ENCODE measurements at places on chromosomes 7 and 10.

DNA sequence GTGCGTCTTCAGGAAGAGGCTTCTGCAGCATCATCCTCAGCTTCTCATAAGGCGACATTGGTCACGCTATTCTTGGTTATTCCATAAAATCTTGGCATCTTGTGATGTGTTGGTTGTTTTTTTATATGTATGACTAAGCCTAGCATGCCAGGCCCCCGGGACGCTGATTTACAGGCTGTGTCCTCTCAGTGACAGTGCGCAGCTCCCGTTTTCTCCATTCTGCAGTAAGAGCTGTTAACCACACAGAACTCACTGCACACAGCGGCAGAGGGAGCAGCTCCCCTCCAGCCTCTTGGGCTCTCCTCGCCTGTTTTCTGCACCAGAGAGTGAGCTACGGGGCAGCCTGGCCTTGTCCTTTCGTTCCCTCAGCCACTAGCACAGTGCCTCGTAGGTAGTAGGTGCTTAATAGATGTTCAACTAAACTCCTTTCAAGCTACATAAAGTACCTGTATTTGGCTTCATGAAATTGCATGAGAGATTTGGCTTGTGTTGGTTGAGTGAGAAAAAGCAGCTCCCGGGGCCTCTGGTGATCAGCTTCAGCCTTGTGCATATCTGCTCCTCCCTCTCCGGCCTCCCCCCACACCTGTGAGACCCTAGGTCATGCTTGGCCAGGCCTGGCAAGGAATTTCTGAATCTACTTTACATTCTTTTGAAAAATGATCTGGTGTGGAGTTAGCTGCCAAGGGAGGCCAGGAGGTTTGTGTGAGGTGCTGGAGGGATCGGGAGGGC is 116.2 kb downstream of the WDR37 start:
- DNase-seq, result no peak

- no peak for DNase-seq
Measured at GRCh38 chr10:127990846-127991542, 84.1 kb downstream of the PTPRE start.

DNA sequence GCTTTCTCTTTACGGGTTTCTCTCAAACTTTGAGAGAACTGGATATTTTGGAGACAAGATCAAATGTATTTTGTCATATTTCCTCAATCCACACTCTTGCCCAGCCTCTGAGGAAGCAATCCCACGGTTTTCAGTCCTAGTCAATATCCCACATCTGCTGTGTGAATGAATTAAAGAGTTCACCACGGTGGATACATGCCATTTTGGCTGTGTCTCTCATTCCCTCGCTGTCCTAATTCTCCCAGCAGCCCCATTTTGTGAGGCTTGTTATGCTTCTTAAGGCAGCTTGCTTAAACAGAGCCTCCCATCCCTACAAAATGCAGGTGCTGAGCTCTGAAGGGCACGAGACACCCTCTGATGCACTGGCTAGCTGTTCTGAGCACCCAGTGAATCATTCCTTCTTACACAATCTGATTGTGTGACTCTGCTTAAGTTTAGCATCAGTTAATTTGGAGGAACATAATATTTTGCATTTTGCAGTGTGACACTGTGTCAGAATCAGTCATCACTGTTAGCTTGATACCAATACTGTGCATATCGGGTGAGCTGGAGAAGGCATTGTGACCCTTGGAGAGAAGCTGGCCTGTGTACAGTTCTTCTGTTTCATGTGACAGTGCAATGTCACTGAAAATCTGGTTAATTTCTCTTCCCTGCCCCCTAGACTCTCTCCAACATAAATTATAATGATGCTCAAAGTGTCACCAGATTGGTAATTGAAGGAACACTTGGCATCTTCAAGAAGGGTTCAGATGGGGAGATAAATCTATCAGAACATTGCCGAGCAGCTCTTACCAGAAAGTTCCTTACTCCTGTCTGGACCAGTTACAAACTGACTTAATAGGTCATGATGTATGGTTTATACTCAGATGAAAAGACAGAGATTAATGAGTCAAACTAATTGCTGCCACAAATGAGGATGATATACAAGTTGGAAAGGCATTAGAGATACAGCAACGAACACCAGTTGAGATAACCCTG is 103.7 kb upstream of the AOAH start:
- DNase-seq, result no peak

DNA sequence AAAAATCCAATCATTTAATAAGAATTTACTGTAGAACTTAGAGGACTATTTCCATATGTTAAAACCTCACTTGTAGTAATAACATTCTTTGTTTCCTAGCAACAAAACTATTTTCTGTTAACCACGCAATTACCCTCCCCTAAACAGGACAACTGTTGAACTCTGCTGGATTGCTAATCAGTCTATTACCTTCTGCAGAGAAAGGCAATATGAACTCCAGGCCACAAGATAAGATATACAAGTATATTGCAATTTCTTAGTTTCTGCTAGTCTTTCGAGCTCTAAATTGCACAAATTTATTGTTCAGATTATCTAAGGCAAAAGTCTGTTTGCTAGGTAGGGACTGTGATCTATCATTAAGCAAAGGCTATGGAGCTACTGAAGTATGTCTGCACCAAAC is 920.1 kb upstream of the LRRN3 start:
- DNase-seq, result no peak

- no peak for DNase-seq
Measured at GRCh38 chr10:102538811-102539210, 35.0 kb downstream of the SUFU start.

GRCh38 chr7:90857603-90858002 is 261.5 kb downstream of the CDK14 start:
- DNase-seq, result no peak

DNA sequence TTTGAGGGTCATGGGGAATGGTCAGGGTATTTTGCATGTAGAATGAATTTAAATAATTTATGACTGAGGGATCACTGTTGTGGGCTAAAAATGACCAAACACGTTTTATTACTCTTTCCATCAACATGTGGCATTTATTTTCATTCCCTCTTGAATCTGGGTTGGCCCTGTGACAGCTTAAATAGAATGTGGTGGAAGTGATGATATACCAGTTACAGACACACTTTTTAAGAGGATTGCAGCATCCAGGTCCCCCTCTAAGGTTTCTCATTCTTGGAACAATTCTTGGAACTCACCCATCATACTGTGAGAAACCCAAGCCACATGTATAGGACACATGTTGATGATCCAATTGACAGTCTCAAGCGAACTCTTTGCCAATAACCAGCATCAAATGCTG is 272.4 kb downstream of the ETV1 start:
- no peak for DNase-seq

DNA sequence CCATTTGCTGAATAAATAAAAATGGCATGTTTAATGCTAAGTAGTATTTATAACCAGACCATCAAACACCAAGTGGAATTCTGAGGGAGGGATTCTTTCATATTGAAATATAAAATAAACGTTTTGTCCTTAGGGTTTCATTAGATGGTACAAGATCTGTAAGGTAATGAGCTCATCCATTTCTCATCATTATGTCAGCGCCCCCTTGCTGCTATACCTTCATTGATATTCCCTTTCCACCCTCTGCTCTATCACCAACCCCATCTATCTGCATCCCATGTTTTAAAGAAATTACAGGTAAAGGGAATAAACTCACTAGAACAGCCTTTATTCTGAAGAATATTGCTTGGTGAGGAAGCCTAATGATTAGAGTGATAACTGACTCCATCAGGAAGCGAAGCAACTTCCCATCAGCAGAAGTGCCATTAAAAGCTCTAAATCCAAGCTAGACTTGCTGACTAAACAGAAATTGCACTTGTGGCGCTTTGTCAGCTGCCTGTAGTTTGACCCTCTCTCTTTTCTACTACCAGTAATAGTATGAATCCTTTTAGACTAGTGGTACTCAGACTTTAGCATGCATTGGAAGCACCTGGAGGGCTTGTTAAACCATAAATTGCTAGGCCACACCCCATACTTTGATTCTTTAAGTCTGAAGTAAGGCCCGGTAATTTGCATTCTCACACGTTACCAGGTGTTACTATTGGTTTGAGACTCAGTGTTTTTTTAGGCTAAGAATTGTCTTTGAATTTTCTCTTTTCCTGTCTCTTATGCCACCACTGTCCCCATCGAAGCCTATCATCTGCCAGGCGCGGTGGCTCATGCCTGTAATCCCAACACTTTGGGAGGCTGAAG is 27.5 kb downstream of the ADD3 start:
- DNase-seq, result no peak

GRCh38 chr10:79946271-79947082 is 2.4 kb downstream of the SFTPD start:
- DNase-seq, result no peak

DNA sequence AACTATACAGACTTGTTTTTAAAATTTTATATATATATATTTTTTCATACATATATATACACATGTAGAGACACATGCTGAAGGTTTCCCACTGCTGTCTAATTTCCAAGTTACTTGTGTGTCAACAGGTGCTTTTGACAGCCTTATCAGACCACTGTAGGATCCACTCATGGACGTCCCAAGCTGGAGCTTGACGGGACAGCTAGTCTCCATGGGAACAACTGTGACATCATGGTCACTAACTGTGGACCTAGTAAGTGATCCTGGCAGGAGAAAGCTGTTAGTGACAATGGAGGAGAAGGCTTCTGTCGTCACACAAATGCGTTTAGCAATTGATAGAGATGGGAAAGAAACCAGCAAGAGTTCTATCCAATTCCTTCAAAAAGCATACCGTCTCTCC is 60.2 kb upstream of the DDC start:
- no peak for DNase-seq

DNA sequence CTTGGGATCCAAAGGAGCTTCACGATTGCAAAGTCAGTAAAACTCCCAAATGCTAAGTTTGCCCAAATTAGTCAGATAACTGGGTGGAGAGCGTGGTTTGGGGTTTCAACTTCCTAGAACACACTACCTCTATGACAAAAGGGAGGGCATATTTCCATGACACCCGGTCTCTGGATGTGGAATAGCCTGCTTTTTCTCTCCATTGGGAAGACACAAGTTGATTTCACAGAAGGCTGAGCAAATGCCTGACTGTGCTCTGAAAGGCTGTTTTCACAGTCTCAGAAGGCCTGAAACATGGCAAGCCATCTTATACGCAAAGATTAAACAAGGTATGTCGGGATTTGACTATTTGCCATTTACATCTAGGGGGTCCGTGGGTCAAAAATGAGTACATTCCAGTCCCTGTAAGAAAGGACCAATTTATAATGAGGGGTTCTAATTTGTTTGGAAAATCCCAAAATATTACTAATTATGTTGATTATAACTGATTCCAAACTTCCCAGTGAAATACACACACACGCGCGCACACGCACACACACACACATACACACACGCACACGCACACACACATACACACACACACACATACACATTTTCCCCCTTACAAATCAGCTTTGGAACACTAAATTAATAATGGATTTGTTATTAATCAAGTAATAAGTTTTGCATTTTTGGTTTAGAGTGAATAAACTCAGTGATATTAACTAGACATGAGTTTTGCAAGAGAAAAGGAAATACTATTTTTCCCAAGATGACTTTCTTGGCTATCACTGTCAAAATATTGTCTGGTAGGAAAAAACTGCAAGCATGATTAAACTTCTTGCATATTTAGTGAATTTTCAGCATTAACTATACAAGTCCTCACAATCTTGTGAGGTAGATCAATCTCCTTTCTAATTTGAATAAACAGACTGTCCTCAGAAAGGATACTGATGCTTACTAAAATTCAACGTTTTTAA is 105.0 kb downstream of the PRTFDC1 start:
- no peak for DNase-seq

GRCh38 chr7:54802841-54803240 is 43.8 kb upstream of the SEC61G start:
- no peak for DNase-seq

- DNase-seq, result no peak
Measured at GRCh38 chr7:145378197-145378596, 542.3 kb upstream of the TPK1 start.

DNA sequence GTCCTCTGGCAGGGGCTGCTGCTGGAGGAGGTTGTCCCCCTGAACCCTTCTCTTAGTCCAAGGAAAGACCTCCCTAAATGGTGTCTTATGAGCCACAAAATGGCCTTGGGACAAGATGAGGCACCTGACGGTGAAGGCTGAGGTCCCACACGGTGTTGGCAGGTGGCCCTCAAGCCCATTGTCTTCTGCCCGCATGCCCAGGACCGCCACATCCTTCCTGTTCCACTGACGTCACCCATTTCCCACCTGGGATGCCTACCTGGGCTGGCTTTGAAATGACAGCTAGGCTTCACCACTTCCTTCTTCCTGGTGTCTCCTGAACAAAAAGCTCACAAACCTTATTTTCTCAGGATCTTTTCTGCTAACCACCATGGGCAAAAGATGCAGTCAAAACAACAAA is 2.1 kb upstream of the DMBT1 start:
- no peak for DNase-seq

DNA sequence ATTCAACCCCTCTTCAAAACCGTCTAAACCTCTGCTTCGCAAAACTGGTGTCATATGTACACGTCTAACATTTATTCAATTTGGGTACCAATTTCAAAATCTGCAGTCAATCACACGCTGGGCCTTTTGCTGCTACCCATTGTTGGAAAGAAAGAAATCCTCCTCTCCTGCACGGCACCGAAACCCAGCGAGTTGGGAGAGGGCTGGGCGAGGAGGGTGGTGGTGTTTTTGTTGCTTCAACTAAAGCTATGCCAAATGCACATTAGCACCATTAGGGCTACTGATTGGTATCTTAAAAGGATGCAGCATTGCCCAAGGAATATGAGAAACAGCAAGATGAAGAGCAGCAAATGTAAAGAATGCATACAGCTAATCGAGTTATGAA is 7.8 kb downstream of the EBF3 start:
- no peak for DNase-seq

DNA sequence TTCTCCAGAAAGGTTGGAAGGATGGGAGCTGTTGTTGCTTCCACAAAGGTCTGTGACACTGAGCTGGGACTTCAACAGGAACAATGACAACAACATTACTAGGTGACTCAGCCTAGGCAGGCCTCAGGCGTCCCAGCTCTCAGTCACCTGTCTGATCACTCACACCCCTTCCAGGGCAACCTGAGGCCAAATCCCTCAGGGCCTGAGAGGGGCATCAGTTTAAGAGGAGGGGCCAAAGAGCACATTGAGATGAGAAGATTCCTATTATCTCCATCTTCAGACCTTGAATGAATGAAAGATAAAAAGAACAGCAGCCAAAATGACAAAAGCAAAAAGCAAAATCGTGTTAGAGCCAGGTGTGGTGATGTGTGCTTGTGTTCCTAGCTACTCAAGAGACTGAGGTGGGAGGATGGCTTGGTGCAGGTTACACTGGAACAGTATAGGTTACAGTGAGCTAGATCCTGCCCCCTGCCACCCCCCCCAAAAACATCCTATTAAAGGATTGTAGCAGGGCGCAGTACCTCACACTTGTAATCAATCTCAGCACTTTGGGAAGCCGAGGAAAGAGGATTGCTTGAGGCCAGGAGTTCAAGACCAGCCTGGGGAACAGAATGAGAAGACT is at the start of gene ATG9B:
Gene ATG9B, minus strand, starts transcription at position 60 of the 622 bp plus-strand sequence. CDS start 71 bp downstream, outside the sequence.
- DNase-seq, result no peak

- no peak for DNase-seq
Measured at GRCh38 chr10:102985811-102986210, 67.7 kb downstream of the CNNM2 start.

- no peak for DNase-seq
Measured at GRCh38 chr10:100553929-100554328, 18.2 kb downstream of the HIF1AN start.
